Dermis microvascular lymphatic vessel endothelial cell (primary cell): ENCODE measurements at places on chromosomes 13 and 19. TPM values are rescaled to one million over a fixed set of nuclear protein-coding genes. Genes with fewer than 3 reads are reported as not detected.
A peak's percentile ranks its signal among the peaks of the same experiment; 100 is the strongest.

DNA sequence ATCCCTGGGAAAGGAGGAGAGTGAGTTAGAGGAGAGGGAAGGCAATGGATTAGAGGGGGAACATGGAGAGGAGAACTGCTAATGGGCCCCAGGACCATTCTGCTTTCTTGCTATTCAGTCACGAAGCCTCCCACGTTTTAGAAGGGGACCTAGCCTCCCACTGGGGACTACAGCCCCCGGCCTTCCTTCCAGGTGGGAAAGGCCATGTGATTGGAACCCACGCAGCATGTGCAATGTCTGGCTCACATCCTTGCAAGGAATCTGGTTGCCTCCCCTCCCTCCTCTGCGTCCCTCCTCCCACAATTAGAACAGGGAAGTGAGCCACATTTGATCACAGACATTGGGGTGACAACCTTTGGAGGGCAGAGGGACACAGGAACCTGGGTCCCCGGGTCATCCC is 22.5 kb upstream of the PLA2G4C start:
- DNase-seq = no peak

GRCh38 chr19:40403262-40403984 is 9.8 kb downstream of the PRX start:
- DNase-seq = peak; percentile 90

- DNase-seq = peak; percentile 64
Measured at GRCh38 chr13:31965361-31966066, 66.1 kb upstream of the FRY start.

GRCh38 chr19:5563935-5564612 is 3.7 kb downstream of the TINCR start:
- no peak for DNase-seq

GRCh38 chr19:5042556-5042955 is 73.6 kb downstream of the KDM4B start:
- no peak for DNase-seq

GRCh38 chr13:45341799-45342500 is 967 bp upstream of the TPT1 start:
- DNase-seq = peak; percentile 66

GRCh38 chr19:18286973-18287635 is 5.7 kb upstream of the JUND start:
- DNase-seq = no peak

Gene C19orf73
- 0.13 and 0.25 TPM in 2 replicates for total RNA-seq

Gene RGL3
- total RNA-seq = 0.63 and 0.64 TPM in 2 replicates

Gene MAP1S
- total RNA-seq = 27.5 and 52.5 TPM in 2 replicates

Gene FFAR3
- not detected in 2 replicates for total RNA-seq

Gene ANGPTL8
- not detected in 2 replicates for total RNA-seq

Gene FGF22
- total RNA-seq = not detected in 2 replicates

Gene POLR2I
- total RNA-seq = 108 and 117 TPM in 2 replicates

Gene CDC37
- total RNA-seq = 219 and 250 TPM in 2 replicates

Gene ZNF724
- 4.9 and 5.3 TPM in 2 replicates for total RNA-seq
